ENCODE measurements at places on chromosomes 13 and 19.

DNA sequence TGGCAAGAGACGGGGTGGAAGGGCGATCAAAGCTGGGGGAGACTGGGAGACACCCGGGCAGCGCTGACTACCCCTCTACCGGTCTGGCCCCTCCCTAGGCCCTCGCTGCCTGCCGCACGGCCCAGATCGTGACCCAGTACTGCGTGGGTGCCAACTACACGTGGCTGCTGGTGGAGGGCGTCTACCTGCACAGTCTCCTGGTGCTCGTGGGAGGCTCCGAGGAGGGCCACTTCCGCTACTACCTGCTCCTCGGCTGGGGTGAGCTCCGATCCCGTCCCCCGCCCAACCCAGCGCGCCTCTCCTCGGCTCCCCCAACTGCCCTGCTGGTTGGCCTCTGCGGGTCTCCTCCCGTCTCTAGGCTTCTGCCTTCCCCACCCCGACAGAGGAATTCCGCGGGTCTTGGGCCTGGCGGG is 8.8 kb downstream of the GIPR start:
- DNase-seq, result no peak

DNA sequence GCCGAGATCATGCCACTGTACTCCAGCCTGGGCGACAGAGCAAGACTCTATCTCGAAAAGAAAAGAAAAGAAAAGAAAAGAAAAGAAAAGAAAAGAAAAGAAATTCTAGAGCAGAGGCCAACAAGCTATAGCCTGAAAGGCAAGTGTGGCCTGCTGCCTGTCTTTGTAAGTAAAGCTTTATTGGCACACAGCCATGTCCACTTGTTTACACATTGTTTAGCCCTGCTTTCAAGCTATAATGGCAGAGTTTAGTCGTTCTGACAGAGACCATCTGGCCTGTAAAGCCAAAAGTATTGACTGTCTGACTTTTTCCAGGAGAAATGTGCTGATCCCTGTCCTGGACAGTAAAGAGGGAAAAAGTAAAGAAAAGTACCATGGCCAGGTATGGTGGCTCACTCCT is 18.3 kb downstream of the NWD1 start:
- no peak for DNase-seq

DNA sequence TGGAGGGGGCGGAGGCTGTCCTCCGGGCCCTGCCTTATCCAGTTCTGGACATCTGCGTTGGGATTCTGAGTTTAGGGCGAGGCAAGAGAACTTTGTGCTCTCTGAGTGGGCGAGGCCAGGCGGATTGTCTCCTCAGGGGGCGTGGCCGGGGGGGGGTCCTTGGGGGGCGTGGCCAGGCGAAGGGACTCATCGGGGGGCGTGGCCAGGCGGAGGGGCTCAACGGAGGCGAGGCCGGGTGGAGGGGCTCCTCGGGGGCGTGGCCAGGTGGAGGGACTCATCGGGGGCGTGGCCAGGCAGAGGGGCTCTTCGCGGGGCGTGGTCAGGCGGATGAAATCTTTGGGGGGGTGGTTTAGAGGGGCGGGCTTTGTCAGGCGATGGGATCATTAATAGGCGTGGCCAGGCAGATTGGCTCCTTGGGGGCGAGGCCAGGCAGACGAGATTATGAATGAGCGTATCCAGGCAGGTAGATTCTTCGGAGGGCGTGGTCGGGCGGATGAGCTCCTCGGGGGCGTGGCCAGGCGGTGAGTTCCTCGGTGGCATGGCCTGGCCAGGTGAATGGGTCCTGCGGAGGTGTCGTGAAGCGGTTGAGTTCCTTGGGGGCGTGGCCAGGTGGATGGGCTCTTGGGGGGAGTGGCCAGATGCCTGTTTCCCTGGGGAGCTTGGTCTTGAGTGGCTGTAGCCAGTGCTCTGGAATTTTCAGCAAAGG is 10.3 kb upstream of the CACNG7 start:
- no peak for DNase-seq

- DNase-seq, result no peak
Measured at GRCh38 chr19:31352782-31353651, 3.8 kb upstream of the TSHZ3 start.

DNA sequence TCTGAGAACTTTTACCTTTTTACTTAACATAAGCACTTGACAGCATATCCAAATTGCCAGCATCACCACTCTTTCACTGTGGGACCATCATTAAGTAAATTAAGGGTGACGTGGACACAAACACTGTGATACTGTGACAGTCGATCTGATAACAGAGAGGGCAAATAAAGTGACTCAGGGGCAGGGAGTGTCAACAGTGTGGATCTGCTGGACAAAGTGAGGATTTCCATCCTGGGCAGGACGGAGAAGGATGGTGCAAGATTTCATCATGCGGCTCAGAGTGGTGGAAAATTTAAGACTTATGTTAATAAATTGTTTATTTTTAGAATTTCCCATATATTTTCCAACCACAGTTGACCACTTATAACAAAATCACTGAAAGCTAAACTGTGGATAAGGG is 60.0 kb upstream of the WDFY2 start:
- DNase-seq, result no peak

GRCh38 chr19:38278751-38279150 is 14.4 kb downstream of the SPINT2 start:
- DNase-seq, result no peak

DNA sequence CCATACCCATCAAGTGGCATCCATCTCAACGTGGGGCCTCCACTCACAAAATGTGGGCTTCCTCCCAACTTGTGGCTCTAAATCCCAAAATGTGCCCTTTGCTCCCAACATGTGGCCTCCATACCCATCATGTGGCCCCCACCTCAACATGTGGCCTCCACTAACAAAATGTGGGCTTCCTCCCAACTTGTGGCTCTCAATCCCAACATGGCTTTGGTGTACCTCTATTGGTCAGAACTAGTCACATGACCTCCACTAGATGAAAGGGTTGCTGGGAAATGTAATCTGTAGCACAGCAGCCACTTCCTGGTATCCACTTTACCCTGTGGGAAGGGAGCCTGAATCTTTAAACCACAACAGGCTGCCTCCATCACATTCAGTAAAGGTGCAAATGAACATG is 10.1 kb upstream of the ACER1 start:
- DNase-seq, result no peak
